Activated CD4-positive, CD25-positive, alpha-beta regulatory T cell treated with anti-CD3 and anti-CD28 coated beads, Interleukin-2, amount 50 U/mL, for 24 hours (primary cell): ENCODE measurements at places on chromosomes 6 and 20.

DNA sequence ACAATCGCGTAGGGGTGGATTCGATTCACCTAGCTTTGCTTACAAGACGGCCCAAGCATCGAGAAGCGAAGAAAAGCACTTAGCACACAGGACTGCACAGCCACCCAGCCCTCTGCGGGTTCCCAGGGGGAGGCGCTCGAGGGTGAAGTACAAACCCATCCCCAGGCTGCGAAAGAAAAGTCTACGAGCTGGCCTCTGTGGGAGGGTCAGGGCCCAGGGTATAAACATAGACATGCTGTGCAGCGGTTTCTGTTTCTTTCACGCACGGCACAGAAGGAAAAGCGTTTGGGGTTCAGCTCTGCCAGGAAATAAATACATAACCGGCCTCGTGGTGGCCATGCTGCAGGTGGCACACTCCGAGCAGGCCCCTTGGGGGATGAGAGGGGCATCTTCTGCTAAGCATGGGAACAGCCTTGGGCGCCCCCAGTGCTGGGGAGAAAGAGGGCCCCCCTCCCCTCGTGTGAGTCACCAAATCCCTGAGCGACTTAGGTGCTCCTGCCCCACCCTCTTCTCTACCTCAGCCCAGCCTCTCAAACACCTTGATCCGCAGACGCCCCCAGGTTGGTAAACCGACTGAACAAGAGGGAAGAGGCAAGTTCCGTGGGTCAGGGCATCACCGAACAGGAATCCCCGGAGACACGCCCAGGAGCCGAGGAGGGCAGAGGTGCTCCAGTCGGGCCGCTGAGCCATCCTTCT lies 91.6 kb upstream of the RIPOR2 start:
- peak; percentile 82 for ATAC-seq

- ATAC-seq: no peak
These were observed 1642.2 kb downstream of the KHDRBS2 start for GRCh38 chr6:60643870-60644269.

DNA sequence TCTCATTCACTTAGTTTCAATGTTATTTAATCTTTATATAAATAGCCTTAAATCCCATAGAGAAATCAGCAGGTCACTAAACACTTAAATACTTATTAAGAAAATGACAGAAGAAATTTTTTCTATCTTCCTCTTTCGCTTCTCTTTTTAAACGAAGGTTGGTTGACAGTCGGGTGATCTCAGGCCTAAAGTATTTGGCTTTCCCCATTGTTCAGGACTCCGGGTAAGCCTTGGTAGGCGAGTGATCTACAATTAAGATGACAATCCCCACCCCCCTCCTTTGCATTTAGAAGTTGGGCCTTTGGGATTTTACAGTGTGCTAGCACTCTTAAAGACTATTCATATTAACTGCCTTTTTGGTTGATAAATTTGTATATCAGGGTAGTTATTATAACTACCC lies 19.7 kb upstream of the UTRN start:
- ATAC-seq: no peak

DNA sequence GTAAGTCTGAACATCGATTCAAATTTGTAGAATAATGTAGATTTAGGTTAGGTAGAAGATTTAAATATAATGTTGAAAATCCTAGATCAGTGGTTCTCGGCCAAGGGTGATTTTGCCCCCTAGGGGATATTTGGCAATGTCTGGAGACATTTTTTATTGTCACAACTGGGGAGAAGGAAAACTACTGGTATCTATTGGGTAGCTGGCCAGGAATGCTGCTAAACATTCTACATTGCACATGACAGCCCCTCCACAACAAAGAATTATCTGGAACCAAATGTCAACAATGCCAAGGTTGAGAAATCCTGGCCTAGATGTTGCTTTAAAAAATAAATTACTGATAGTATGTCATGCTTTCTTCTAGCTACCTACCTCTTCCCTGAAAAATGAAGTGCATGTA lies 76.1 kb downstream of the HIVEP2 start:
- ATAC-seq: no peak

DNA sequence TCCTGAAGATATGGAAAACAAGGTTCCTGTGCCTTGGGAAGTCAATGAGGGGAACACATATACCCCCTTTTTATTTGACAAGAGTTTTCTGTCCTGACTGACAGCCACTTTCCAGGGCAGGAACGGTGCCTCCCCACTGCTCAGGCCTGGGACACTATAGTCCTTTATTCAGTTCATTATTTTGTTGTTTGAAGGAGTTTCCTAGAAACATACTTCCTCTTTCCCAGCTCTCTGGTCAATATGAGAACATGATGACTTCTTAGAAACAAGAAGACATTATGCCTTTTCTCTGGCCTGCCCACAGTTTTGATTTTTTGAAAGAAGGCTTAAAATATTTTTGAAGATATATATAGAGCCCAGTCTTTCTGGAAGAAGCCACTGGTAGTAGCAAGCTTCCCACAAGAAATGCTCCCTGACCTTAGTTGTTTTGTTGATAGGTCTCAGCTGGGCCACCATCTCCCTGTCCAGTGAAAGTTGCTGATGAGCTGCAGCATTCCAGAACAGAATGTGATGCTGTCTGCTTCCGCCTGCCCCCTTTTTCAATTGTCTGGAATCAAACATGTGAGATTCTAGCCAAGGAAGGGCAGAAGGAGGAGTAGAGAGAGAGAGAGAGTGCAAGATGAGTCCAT lies 350.0 kb upstream of the PRND start:
- ATAC-seq: no peak

- ATAC-seq: no peak
These were observed 50.6 kb upstream of the FANCE start for GRCh38 chr6:35401514-35401913.

GRCh38 chr6:80548532-80548931 lies 442.1 kb downstream of the BCKDHB start:
- ATAC-seq: no peak

GRCh38 chr20:58268936-58269619 lies 40.4 kb upstream of the RAB22A start:
- ATAC-seq: no peak

DNA sequence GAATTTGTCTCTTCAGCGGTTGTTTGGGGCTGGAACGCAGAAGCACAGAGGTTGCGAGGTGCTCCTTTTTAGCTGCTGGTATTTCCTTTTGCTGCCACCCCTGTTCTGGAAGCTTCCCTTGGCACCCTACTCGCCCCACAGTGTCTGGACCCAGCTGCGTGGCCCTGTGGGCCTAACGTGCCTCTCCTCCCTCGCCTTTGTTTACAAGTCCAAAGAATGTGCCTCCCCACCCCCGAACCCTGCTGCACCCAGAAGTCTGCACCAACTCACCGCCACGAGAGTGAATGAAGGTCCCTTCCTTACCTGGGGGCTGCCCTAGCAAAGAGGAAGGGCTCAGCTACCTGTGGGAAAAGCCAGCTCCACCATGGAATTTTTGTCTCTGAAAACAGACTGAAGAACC lies 139.7 kb upstream of the RPS6KA2 start:
- no peak for ATAC-seq

DNA sequence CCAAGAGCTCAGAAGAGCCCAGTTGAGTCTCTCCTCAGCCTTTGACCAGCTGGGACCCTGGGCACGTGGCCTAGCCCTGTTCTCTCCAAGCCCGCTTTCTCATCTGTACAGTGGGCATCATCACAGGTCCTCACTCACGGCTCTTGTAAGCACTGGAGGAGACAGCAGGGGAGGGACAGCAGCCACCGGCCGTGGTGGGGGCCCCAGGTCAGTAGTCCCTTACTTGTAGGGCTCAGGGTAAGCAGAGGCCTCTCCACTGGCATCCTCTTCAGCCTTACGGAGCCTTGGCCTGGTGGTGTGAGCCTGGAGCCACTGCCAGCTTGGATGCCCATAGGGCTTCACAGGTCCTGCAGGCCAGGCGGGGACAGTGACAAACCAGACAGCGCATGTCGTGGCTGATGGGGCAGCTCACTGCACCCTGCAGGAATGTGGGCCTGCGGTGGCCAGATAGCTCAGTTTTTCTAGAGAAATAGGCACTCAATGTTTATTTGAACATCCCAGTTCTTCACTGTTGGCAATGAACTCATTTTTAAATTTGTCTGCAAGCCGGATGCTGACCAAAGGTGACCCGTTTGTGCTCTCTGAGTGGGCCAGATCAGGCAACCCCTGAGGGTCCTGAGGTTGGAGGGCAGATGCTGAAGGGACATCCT lies 65.1 kb downstream of the ADNP start:
- ATAC-seq: no peak

GRCh38 chr6:110329348-110329713 lies 28.8 kb downstream of the METTL24 start:
- no peak for ATAC-seq

GRCh38 chr20:57400231-57400701 lies 9.1 kb downstream of the RBM38 start:
- ATAC-seq: no peak

GRCh38 chr6:145241721-145242120 lies 493.6 kb downstream of the EPM2A start:
- no peak for ATAC-seq

- ATAC-seq: no peak
These were observed 1163.6 kb upstream of the CITED2 start for GRCh38 chr6:140537834-140538705.

GRCh38 chr6:23526526-23526925 lies 599.5 kb upstream of the NRSN1 start:
- ATAC-seq: no peak

GRCh38 chr20:34558320-34559218 lies at the start of gene MAP1LC3A:
Gene MAP1LC3A, plus strand, starts transcription at chr20:34558718. Its CDS starts 151 bp downstream, at chr20:34558869.
- peak; percentile 84 for ATAC-seq

GRCh38 chr20:44052166-44052565 lies 134.8 kb downstream of the JPH2 start:
- ATAC-seq: no peak

DNA sequence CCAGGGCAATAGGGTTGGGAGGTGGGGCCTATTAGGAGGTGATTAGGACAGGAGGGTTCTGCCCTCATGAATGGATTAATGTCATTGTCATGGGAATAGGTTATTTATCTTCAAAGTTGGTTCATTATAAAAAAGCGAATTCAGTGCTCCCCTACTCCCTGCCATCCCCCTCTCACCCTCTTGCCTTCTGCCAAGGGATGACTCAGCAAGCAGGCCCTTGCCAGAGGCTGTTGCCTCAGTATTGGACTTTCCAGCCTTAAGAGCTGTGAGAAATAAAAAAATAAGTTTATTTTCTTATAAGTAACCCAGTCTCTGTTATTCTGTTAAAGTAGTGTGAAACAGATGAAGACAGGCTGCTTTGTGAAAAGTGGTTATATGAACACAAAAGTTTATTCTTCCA lies 381.1 kb upstream of the ZFP64 start:
- no peak for ATAC-seq

- no peak for ATAC-seq
These were observed 344.6 kb upstream of the ARID1B start for GRCh38 chr6:156432543-156432942.

- no peak for ATAC-seq
These were observed 101.2 kb downstream of the ATP9A start for GRCh38 chr20:51667002-51667408.

- peak; percentile 13 for ATAC-seq
These were observed 20.0 kb upstream of the NFATC2 start for GRCh38 chr20:51562332-51563173.

DNA sequence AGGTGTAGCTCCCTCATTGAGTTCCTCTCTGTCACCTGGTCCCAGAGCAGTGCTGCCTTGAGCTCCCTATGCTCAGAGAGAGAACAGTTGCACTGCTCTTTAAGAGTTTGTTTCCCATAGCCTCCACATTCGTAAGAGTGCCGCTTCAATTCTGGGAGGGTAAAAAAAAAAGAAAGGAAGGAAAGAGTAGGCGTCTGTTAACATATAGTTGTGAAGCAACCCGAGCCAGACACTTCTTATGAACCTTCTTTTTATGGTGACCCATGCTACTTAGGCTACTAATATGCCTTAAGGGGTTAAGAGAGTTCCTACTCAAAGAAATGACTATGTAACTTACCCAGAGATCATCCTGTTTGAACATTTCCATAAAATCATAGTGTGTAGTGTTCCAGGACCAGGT lies 4.3 kb upstream of the ARG1 start:
- ATAC-seq: no peak

- no peak for ATAC-seq
These were observed 142.5 kb upstream of the PREP start for GRCh38 chr6:105545228-105545920.

DNA sequence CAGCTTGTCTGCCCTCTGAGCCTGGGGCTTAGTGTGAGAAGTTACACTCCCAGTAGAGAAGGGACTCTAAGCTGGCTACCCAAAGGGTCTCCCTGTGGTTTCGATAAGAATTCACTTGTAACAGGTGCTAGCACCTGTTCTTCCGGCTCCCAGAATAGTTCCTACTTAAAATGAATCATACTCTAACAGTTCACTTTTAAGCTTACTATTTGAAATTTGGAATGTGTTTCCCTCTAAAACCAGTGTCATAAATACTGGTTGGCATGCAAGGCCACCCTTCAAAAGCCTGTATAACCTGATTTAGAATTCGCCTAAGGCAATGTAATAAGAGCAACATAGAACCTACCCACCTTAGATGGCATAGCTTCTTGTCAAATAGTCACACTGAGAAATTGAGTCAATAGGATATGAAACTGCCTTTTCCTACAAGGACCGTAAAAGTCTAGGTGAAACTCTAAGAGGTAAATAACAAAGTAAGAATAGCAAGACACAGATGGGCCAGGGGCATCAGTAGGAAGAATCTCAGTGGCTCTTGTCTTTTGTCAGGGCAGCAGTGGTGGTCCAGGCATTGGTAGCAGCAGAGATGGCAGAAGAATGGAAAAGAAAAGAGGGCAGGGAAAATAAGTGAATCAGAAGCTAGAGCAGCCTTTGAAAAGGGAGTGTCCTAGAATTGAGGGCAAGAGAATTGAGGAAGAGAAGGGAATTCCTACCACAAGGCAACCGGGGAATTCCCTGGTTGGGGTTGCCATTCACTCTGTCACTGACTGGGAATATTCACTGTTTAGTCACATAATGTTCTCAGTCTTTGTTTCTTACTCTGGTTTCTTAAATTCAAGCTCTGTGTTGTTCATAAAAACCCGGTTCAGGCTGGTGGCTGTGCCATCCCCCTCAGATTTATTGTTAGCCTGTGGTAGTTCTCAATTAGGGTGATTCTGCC lies 91.5 kb downstream of the HIVEP2 start:
- no peak for ATAC-seq

DNA sequence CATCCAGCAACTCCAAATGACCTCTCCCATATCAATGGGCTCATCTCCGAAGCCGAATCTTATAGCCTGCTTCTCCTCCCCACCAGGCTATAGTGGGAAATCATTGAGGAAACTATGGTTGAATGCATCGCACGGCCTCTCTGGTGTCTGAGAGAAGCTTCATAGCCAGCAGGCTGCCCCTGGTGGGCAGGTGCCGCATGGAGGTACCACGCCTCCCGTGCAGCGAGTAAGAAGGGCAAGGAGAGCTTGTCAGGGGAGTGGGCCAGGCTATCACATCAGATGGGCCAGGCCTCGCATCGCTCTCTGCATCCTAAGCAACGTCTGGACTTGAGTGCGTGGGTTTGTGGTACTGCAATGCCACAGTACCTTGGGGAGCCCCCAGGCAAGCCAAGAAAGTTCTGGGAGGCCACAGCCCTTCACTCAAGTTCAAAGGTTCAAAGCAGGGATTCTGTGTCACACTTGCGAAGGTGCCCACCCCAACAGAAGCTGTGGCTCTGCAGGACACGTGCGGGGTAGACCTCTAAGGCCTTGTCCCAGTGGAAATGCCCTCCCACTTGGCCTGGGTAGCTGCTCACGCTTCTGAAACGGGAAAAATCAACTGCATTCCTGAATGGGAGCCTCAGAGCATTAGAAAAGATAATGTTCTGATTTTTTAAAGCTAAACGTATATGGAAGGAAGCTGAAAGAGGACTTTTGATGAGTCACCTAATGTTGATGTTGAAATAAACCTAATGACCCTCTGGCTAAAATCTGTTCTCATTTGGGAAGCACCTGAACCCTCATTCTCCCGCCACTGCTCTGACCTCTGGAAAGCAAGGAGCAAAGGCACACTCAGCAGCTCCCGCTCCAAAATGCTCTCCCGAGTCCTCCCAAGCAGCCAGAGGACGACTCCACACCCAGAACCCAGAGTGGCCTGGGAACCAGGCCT lies 8.4 kb upstream of the IRF4 start:
- no peak for ATAC-seq
